ENCODE measurements at places on chromosomes 6 and 20.

DNA sequence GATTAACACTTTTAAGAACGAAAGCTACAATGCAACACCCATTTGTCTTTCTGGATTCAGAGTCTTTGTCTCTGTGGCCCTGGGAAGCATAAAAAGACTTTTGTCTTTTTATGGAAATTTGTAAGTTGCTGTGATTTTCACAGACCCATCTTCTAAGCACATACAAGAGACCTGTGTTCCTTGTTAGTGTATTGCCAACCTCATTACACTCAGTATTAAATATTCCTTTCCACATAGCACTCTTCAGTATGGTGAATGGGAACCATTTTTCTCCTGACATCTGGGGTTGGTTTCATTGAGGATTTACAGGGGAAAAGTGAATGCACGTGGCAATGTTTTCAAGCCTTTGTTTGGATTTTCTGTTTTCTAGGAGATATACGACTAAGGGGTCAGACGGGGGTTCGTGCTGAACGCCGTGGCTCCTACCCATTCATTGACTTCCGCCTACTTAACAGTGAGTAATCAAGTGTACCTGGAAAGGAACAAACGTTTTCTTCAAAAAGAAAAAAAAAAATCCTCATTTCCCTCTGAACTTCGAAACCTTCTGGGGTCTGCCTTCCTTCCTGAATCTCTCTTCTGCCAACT lies 141.7 kb downstream of the MTFR2 start:
- no peak for DNase-seq

DNA sequence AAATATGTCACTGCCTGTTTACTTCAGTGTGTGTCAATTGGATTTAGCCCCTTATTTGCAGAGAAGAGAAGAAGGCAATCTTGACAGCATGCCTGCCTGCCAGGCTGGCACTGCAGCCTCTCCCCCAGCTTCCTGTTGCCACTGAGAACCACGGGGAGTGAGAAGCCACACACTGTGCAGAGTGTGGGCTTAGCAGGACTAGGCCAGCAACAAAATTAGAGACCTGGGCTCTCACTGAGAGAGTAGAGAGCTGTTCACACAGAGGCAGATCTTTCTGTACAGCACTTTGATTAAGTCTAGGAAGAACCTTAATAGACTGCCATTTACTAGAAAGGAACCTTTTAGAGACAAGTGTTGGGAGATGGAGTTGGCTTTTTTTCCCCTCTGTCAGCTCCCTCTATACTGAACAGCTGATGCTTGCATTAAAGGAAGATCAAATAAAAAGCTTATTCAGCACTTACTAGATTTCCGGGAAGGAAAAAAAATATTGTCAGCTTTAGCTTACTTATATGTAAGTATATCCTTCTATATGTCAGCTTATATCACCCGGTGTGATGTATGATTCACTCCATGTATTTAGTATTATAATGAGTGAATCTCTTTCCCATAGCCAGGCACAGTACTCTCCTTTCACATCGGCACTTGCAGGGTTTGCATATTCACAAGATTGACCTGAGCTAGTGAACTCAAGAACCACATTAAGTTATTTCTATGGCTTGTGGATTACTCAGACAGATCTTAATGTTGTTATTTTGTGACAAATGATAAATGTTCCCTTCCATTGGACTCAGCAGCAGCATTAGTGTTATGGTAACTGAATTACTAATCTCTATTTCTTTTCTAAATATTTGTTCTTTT lies 851.0 kb upstream of the EPHA7 start:
- no peak for DNase-seq

- no peak for DNase-seq
Observed at GRCh38 chr6:7992002-7992815, 72.0 kb downstream of the BLOC1S5 start.

GRCh38 chr20:57558614-57559288 lies 2.2 kb upstream of the PCK1 start:
- no peak for DNase-seq

- DNase-seq: no peak
Observed at GRCh38 chr20:51542571-51543421, at the start of gene NFATC2. TSS of gene NFATC2 (minus strand) at chr20:51542719. CDS start at chr20:51542499, 220 bp downstream.

- peak; percentile 62 for DNase-seq
Observed at GRCh38 chr6:96837081-96837971, at the start of gene GPR63. TSS of gene GPR63 (minus strand) at chr6:96837477. CDS start at chr6:96799731, 37,746 bp downstream.

GRCh38 chr20:46230801-46231282 lies 77.5 kb downstream of the CDH22 start:
- no peak for DNase-seq

DNA sequence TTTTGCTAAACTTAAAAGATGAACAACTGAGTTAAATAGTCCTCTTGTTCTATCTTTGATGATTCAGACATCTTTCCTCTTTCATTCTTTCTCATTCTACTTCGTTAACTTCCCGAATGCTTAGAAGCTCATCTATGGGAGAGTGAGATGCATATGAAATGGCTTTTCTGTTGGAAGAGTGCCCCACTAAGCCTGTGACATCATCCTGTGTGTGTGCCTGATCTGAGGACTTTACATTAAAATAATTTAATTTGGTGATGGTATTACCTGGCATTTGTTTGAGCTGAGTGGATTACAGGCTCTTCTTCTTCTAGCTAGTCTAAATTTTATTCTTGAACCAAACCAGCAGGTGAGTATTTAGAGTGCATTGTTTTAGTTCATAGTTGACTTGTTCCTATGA lies 626.5 kb downstream of the QKI start:
- no peak for DNase-seq

GRCh38 chr6:157079771-157080170 lies 243.5 kb downstream of the TMEM242 start:
- DNase-seq: no peak

DNA sequence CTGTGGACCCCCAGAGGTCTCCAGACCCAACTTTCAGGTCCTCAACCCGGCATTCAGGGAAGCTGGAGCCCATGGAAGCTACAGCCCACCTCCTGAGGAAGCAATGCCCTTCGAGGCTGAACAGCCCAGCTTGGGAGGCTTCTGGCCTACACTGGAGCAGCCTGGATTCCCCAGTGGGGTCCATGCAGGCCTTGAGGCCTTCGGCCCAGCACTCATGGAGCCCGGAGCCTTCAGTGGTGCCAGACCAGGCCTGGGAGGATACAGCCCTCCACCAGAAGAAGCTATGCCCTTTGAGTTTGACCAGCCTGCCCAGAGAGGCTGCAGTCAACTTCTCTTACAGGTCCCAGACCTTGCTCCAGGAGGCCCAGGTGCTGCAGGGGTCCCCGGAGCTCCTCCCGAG lies 950 bp downstream of the GNAS start:
- no peak for DNase-seq

- DNase-seq: no peak
Observed at GRCh38 chr6:94736236-94736635, 841.1 kb upstream of the MANEA start.

- DNase-seq: no peak
Observed at GRCh38 chr6:17269840-17270239, 11.3 kb upstream of the RBM24 start.

GRCh38 chr6:42045538-42046460 lies 4.5 kb upstream of the TAF8 start:
- DNase-seq: peak; percentile 89

DNA sequence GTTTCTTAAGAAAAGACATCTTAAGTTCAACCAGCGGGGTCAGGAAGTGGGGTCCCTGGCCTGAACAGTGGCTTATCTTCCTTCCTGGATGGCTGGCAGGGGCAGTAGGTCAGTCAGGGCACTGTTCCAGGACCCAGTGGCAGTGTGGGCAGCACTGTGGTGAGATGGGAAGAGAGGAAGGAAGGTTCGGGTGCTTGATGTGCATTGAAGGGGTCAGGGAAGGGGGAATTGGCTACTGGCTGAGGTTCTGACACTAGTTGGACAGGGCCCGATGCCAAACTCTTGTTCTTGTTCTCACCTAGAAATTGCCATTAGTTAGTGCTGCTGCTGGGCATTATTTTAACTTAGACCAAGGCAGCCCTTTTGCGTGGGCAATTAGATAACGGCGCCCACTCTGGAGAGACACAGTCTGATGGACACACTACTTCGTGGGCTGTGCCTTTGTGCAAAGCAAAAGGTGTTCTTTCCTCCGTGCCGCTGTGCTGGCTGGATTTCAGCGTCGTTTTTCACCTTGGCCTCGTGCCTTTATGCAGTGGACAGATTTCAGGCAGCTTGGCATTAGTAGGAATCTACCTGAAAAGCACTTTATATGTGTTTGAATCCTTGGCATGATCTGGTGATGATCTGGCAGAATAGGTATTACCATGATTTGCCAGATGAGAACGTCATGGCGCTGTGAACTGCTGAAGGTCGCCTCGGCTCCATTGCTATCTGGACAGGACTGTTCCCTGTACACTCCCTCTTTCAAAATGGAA lies 30.3 kb downstream of the UTRN start:
- DNase-seq: no peak

DNA sequence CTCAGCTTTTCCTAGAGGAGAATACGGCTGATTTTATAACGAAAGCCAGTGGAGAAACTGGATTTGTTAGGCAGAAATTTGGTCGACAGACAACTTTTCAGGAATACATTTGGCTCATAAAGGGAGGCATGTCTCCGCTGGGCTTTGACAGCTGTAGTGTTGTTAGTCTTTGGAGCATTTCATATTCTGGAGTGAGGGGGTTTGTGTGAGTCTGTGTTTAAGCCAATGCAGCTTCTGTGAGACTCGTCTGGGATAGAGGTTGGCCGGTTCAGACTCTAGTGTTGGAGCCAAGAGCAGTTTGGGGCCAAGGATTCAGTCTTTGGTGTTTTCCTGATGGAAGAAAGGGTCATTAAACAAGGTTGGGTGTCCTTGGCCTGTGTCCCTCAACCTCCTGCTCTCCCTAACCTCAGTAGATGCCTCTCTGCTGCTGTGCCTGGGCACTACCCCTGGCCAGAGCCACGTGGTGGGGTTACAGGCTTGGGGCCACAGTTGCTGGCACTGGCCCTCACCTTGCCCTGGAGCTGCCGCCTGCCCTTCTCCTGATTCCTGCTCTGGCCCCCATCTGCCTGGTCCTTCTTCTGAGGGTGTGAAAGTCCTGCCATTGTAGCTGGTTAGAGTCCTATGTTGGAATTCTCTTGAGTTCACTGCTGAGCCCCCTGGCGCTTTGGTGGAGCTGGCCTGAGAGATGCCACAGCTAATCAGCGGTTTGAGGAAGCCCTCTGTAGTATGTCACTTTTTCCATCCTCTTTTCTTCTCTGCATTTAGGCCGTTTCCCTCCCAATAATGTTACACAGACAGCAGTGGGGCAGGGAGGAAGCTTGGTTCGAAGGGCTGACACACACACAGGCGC lies 6.9 kb downstream of the PTK7 start:
- no peak for DNase-seq

DNA sequence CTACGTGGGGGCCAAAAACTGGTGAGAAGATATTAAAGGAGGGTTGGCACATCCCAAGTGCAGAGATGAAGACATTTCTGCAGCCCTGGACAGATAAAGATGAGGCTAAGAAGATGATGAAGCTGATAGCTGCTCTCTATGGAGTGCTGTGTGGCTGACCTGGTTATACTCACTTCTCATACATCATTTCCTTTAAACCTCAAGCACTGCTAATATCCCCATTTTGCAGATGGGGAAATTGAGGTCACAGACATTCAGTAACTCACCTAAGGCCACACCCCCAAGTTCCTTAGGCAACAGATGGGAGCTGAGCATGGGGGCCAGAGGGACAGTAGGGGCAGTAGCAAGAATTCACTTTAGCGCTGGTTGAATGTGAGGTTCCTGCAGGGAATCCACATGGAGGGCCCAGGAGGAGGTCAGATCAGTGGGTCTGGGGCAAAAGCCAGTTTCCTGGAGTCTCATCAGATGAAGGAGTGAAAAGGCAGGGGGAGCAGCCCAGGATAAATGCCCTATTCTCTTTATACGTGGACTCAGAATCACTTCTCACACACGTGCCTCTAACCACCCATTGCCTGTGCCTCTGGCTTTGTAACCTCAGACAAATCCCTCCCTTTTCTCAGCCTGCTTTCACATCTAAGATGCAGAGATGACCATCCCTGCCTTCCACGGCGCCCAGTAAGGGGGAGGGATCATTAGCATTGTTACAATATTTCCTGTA lies 125.8 kb downstream of the NFATC2 start:
- no peak for DNase-seq

DNA sequence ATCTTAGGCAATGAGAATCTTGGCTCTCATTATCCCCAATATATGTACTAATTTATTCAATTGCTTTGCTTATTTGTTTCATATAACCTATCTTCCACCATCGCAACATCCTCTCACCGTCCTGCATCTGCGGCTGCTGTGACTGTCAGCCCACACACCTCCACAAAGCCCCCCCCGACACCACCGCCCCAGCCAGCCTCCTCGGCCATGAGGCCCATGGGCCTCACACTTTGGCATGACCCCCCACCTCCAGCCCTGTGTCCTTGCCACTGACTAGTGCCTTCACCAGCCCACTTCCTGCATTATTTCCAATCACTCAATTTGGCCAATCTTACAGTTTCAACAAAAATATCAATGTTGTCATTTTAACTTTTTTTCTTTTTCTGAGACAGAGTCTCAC lies 60.7 kb upstream of the TOX2 start:
- DNase-seq: no peak

DNA sequence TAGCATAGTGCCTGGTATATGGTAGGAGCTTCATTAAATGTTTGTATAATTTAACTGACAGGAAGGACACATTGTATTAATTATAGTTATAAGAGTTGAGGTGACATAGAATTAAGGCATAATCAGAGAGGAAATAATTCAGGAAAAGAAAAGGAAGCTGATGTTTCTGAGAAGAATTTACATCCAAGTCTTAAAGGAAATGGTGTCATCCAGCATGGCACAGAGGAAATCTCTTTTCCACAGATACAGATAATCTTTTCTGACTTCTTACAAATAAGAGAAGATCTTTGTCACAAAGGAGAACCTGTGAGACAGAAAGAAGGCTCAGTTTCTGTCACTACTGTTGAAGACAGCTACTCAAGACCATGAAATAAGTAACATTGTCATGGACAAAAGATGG lies 222.5 kb downstream of the GJA1 start:
- no peak for DNase-seq

GRCh38 chr20:33881989-33882388 lies 70.8 kb downstream of the CHMP4B start:
- no peak for DNase-seq

GRCh38 chr20:17172836-17173516 lies 53.9 kb upstream of the PCSK2 start:
- no peak for DNase-seq

DNA sequence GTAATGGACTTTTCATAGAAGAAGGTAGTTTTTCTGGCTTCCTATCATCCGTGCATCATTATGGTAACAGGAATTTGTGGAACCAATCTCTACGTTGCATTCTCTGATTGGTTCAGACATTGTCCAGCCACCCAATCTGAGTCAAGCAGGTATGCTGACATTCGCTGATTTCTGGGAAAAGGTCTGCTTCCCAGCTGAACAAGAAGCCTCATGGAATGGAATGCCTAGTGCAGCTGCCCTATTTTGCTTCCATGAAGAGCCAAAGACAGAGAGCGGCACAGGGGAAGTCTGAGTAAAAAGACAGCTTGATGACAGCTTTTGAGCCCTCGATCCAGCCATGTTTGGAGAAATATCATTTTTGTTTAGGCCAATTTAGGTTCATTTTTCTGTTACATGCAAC lies 38.5 kb upstream of the TXLNB start:
- no peak for DNase-seq

- no peak for DNase-seq
Observed at GRCh38 chr6:132135409-132135808, 184.2 kb upstream of the CCN2 start.
